ENCODE measurements at places on chromosomes 1 and 21.

DNA sequence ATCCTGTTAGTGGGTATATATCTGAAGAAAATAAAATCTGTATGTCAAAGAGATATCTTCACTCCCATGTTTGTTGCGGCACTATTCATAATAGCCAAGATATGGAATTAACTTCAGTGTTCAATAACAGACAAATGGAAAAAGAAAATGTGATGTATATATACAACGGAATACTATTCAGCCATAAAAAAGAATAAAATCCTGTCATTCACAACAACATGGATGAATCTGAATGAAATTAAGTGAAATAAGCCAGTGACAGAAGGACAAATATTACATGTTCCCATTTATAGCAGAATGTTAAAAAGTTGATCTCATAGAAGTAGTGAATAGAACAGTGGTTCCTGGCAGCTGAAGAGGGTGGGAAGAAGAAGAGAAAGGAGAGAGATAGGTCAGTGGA lies 239.1 kb upstream of the RUNX1 start:
- H3K27me3 ChIP-seq: no peaks in the 10 kb centered on the region
- H3K4me1 ChIP-seq: no peaks in the 10 kb centered on the region
- H3K4me3 ChIP-seq: no peak overlapping the region
- H3K27ac ChIP-seq: no peak overlapping the region

DNA sequence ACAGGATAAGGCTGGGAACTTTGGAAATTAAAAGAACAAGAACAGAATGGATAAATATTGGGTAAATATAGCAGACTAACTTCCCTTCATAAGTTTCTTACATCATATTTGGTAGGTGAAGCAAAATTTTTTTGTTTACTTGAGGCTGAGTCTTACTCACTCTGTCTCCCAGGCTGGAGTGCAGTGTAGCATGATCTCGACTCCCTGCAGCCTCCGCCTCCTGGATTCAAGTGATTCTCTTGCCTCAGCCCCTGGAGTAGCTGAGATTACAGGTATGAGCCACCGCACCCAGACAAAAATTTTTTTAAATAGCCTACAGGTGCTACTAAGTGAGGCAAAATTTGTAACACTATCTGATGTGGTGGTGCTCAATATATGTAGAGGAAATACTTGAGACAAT lies 50.7 kb downstream of the TM2D1 start:
- no peaks in the 10 kb centered on the region for H3K36me3 ChIP-seq
- no peak overlapping the region for H3K4me3 ChIP-seq
- H3K4me1 ChIP-seq: no peaks in the 10 kb centered on the region
- DNase-seq: no peak
- no peaks in the 10 kb centered on the region for H3K27me3 ChIP-seq

- no peak for DNase-seq
- H3K27ac ChIP-seq: no peak overlapping the region
- H3K4me1 ChIP-seq: no peaks in the 10 kb centered on the region
- H3K4me3 ChIP-seq: no peak overlapping the region
- H3K27me3 ChIP-seq: peaks cover 71% of the 10 kb centered on the region
- H3K36me3 ChIP-seq: no peaks in the 10 kb centered on the region
Measured at GRCh38 chr1:18109756-18110597, 2.4 kb downstream of the IGSF21 start.

- no peaks in the 10 kb centered on the region for H3K27me3 ChIP-seq
- no peak overlapping the region for H3K4me3 ChIP-seq
- H3K36me3 ChIP-seq: peaks cover 6% of the 10 kb centered on the region
- H3K4me1 ChIP-seq: no peaks in the 10 kb centered on the region
- no peak overlapping the region for H3K27ac ChIP-seq
- DNase-seq: no peak
Measured at GRCh38 chr1:228249513-228250305, 41.9 kb downstream of the OBSCN start.

GRCh38 chr1:30033256-30034104 lies 689.9 kb downstream of the MATN1 start:
- H3K27me3 ChIP-seq: no peaks in the 10 kb centered on the region
- H3K4me3 ChIP-seq: no peak overlapping the region
- no peak for DNase-seq
- no peaks in the 10 kb centered on the region for H3K4me1 ChIP-seq
- H3K27ac ChIP-seq: no peak overlapping the region
- H3K36me3 ChIP-seq: no peaks in the 10 kb centered on the region

GRCh38 chr1:203091199-203091477 lies 5.3 kb upstream of the MYOG start:
- no peak overlapping the region for H3K4me3 ChIP-seq
- H3K27ac ChIP-seq: no peak overlapping the region
- H3K4me1 ChIP-seq: peaks cover 10% of the 10 kb centered on the region

DNA sequence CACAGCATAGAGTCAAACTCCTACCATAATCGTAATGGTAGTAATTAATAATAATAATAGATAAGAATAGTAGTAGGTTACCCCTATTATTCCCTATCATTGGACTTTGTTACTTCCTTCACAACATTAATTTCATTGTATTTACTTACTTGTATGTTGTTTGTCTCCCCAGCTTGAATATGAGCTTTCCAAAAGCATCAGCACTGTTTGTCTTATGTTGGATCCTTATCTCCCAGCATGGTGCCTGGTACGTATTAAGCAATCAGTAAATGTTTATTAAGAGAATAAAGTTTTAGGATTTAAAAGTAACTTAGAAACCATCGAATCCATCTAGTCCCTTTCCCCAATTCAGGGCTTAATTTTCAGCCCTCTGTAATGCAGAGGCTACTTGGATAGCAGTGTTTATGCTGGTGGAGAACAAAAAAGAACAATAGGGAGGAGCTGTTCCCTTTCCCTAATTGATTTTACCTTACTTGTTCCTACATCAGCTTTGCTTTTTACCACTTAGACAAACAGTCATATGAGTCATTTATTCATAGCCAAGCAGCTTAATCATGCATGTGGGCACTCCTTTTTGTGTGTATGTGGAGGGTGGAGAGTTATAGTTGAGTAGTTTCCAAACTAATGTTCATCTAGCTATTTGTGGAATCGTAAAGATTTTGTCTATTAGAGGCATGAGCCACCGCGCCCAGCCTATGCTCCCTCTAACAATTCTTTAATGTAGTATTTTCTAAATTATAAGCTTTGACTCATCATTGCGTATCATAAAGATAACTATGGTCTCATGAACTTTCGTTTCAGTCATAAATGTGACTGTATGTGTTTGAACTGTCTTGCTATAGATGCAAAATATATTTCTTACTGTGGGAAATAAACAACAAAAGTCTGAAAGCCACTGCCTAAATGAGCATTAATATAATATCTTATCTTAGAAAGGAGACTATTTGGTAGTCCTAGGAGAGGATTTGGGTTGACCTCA lies 20.9 kb upstream of the DR1 start:
- no peak for DNase-seq
- no peak overlapping the region for H3K4me3 ChIP-seq
- H3K27me3 ChIP-seq: no peaks in the 10 kb centered on the region
- peak overlapping the region; percentile 91 for H3K27ac ChIP-seq

DNA sequence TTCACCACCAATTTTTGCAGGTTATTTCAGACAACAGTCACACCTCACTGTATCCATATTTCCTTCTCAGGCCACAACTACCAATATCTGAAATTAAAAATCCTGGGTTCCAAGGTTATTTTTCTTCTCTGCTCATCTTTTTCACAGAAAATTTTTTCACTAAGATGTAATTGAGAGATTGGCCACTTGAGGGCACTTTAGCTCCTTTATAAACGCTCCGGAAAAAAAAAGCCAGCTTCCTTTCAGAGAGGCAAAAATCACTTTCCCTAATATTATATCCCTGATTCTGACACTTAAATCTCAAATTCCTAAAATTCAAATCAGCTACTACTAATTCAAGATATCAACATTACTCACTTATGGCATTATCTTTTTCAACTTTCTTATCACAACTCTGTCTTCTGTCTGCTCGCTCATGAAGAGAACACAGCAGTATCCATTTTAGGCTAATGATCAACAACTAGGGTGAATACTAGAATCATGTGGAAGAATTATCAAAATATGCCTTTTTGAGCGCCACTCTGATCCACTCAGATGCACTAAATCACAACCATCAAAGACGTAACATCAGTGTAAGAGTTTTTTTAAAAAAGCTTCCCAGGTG lies 101.4 kb upstream of the RGS1 start:
- H3K27me3 ChIP-seq: peaks cover 4% of the 10 kb centered on the region
- H3K36me3 ChIP-seq: no peaks in the 10 kb centered on the region
- H3K4me1 ChIP-seq: peaks cover 3% of the 10 kb centered on the region
- no peak for DNase-seq

GRCh38 chr1:64917328-64917861 lies 49.0 kb downstream of the JAK1 start:
- H3K27me3 ChIP-seq: no peaks in the 10 kb centered on the region
- peak; percentile 83 for DNase-seq
- H3K4me1 ChIP-seq: peaks cover 51% of the 10 kb centered on the region

DNA sequence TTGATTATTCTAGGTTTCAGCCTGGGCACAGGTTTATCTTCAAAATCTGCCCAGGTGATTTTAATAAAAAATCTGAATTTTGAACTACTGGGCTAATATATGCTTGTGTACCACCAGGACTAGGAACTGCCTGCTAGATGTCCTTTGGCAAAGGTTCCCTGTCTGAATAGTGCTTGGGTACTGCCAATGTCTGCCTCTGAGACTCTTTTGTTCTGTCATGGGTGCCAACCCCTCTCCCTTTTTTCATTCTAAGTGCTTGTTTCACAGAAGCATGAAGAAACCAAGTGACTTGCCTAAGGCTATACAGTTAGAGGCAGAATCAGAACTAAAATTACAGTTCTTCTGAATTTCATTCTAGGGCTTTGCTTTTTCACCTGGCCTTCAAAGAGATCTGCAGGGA lies 106.3 kb upstream of the CACHD1 start:
- H3K27ac ChIP-seq: no peak overlapping the region
- no peaks in the 10 kb centered on the region for H3K27me3 ChIP-seq
- DNase-seq: no peak
- H3K4me3 ChIP-seq: no peak overlapping the region
- H3K36me3 ChIP-seq: no peaks in the 10 kb centered on the region
- no peaks in the 10 kb centered on the region for H3K4me1 ChIP-seq

DNA sequence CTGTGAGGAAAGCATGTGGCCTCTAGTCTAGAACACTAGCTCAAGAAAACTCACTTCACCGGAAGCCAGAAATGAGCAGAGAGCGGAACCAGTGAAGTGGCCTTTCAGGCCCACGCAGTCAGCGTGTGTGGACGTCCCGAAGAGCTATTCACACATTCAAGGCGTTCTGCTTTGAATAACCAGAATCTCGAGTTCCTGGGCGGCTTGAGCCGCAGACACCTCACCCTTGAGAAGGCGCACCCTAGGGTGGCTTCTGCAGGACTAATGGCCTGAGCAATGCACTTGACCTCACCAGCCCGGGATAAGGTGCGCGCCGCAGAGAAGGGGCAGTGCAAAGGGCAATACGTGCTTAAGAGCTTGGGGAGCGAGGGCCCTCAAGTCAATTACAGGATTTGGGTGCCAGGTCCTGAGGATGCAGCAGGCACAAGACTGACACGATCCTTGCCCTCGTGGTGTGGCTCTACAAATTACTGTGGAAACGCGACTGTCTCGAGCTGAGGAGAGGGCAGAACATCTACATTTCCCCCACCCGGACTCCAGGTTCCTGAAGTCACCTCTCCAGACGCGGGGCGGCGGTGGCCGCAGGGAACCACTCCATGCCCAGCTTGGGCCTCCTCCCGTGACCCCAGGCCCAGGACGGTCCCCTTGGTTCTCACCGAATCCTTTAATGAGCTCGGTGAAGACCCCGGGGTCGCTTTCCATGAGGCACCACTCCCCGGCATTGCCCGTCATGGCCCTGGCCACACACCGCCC lies 455 bp downstream of the UCHL5 start:
- H3K4me3 ChIP-seq: peak overlapping the region; percentile 62
- peak overlapping the region; percentile 84 for H3K27ac ChIP-seq
- peaks cover 17% of the 10 kb centered on the region for H3K4me1 ChIP-seq
- H3K27me3 ChIP-seq: no peaks in the 10 kb centered on the region
- no peak for DNase-seq

DNA sequence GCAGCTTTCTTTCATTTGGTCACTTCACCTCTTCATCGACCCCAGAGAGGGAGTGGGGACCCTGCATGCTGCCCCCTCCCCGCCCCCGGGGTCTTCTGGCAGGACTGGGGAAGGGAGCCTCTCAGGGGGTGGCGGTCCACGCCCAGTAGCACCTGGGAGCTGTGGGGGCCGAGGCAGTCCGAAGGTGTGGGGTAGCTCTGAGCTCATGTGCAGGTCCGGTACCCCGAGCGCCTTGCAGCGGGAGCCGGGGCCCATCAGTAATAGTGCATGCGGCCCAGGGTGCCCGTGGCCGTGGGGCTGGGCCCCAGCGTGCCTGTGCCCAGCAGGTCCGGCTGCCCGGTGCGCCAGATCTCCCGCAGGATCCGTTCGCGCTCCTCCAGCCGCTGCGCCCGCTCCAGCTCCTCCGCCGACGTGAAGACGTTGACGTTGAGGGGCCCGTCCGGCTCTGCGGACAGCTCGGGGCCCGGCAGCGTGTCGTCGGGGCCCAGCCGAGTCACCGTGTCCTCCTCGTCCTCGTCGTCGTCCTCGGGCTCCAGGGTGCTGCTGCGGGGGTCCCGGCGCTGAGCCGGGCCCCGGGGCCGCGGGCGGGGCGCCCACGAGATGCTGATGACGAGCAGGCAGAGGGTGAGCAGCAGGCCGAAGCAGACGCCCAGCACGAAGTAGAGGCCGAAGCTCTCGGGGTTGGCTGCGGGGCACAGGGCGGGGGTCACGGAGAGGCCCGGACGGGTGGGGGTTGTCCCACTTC lies 1.2 kb downstream of the EVA1B start:
- H3K36me3 ChIP-seq: no peaks in the 10 kb centered on the region
- no peak overlapping the region for H3K27ac ChIP-seq
- H3K4me3 ChIP-seq: no peak overlapping the region
- no peaks in the 10 kb centered on the region for H3K4me1 ChIP-seq
- no peak for DNase-seq

- H3K27me3 ChIP-seq: peaks cover 14% of the 10 kb centered on the region
- no peak for DNase-seq
- H3K27ac ChIP-seq: no peak overlapping the region
Measured at GRCh38 chr1:170669586-170670530, 5.9 kb downstream of the PRRX1 start.

DNA sequence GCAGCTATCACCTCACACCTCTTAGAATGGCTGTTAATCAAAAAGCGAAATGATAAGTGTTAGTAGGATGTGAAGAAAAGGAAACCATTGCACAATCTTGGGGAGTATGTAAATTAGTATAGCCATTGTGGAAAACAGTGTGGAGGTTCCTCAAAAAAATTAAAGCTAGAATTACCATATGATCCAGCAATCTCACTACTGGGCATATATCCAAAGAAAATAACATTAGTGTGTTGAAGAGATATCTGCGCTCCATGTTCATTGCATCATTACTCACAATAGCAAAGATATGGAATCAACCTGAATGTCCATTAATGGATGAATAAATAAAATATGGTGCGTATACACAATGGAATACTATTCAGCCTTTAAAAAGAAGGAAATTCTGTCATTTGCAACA lies 68.9 kb downstream of the SNRPE start:
- peaks cover 20% of the 10 kb centered on the region for H3K4me1 ChIP-seq
- H3K27me3 ChIP-seq: no peaks in the 10 kb centered on the region
- H3K27ac ChIP-seq: no peak overlapping the region
- no peak for DNase-seq
- no peak overlapping the region for H3K4me3 ChIP-seq
- no peaks in the 10 kb centered on the region for H3K36me3 ChIP-seq

All from RWPE2 (cell line).